CD4-positive, alpha-beta T cell treated with Interleukin-6 at 100 ng/mL for 8 hours (primary cell): ENCODE measurements at places on chromosomes 2 and 18.
A peak's percentile ranks its signal among the peaks of the same experiment; 100 is the strongest.

- DNase-seq = peak; percentile 59
Measured at GRCh38 chr2:6880200-6880733, 2.7 kb downstream of the RSAD2 start.

DNA sequence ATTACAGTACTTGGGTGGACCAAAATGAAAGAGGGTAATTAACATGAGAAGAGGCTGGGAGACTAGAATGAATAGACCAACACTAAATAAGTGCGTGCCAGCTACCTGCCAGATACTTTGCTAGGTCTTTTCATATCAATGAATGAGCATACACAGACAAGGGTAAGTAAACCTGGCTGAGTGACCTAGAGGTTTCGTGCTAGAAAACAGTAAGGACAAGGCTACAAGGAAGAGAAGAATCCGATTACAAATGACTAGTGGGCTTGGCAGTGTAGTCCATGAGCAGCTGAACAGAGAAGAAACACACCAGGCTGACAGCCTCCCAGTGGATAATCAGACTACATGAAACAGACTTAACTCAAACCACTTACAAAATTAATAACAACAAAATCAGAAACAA lies 64.6 kb downstream of the THADA start:
- no peak for DNase-seq

- DNase-seq = no peak
Measured at GRCh38 chr2:238136820-238137537, 1.5 kb upstream of the KLHL30 start.

DNA sequence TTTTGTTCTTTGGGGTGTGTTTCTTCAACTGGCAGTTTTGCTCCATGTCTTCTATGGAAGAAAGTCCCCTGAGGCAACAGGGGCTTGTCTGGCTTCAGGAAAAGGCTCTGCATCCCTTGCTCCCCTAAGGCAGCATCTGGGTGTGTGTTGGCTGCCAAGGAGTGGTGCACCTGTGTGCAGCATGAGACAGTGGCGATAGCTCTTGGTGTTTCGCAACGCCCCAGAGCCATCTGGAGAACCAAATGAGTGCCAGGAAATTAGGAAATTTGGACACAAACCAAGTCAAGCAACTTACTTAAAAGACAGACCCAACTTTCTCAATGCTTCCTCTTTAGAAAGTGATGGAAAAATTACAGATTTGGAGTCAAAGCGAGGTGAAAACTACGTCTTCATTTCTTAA lies 1044.4 kb upstream of the CNTNAP5 start:
- no peak for DNase-seq

- DNase-seq = no peak
Measured at GRCh38 chr2:182864949-182865570, 1.4 kb downstream of the FRZB start.

DNA sequence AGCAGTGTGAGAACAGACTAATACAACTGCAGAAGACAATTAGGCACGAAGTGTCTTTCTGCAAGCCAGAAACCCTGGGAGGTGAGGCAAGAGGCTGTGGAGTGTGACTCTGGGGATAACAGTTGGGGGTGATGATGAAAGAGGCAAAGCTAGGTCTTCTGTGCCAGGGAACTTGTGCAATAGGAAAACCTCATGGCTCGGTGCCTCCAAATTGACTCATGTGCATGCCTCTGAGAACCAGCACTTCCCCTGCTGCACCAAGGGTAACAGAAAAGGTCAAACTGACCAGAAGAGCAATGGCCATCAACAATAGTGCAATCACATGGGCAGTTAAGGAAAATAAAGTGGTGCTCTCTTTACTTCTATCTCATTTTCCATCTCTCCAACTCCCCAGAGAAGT lies 136.4 kb downstream of the SCG2 start:
- DNase-seq = no peak

DNA sequence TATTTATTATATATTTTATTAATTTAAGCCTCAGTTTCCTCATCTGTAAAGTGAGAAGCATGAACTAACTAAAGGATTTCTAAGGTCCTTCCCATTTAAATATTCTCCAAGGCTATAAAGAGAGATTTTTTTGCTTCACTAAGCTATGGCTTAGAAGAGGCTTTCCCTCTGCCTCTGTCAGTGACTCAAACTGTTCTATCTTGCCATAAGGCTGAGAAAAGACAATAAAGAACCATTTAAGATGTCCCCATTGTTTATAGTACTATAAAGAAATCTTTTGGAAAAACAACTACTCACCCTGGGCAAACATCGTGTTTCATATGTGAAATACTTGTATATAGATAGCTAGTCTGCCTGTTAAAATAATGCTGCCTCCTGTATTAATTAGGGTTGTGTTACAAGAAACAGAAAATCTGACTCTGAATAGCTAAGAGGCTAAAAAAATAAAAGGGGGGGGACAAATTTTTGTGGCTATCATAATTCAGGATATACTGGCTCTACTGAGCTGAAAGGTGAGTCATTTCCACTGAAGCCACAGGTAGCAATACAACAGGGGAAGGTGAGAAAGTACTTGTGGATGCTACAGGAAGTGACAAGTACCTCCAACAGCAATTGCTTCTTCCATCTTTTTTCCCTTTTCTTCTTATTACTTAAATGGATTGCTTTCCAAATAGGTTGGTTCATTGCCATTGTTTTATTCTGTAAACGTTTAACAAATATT lies 25.4 kb downstream of the EPHA4 start:
- DNase-seq = peak; percentile 28

- DNase-seq = no peak
Measured at GRCh38 chr2:110732422-110733413, at the start of gene ACOXL. TSS of gene ACOXL (plus strand) at chr2:110732573. CDS start at chr2:110768390, 35,817 bp downstream.

- DNase-seq = no peak
Measured at GRCh38 chr2:120599072-120599471, 136.6 kb upstream of the GLI2 start.

- DNase-seq = no peak
Measured at GRCh38 chr2:208643145-208643544, 236.6 kb downstream of the PTH2R start.

- DNase-seq = no peak
Measured at GRCh38 chr2:86235196-86235980, 36.1 kb downstream of the MRPL35 start.

DNA sequence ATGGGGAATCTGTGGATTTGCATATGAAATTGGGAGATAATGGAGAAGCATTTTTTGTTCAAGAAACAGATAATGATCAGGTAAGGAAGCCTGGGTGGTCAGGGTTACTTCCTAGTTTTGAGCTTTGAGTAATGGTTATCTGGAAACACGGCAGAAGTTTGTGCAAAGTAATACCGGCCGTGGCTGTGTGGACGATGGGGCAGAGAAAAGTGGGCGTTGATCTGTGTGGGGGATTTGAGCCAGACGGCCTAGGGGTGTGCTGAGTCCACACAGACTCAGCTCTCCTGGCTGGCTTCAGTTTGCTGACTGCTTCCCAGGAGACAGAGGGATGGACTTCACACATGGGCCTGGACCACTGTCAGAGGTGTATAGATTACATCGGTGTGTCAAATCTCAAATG lies 21.3 kb downstream of the LPIN1 start:
- DNase-seq = no peak

- DNase-seq = no peak
Measured at GRCh38 chr2:105391058-105391627, 7.7 kb downstream of the FHL2 start.

DNA sequence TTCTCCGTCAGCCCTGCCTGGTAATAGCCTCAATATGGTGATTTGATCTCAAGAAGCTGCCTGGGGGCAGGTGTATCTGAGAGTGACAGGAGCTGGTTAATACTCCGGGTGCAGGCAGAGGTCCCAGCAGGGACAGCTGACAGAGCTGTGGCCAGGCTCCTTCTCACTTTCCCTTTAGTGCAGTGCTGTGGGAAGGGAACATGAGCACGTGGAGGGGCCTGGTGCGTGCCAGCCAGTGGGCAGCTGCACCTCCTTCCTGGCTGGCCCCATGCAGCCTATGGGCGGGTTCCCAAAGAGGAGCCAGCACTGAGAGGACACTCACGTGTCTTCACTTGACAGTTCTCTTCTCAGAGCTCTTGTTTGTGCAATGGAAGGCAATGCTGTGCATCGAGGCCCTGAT lies 9.1 kb downstream of the CNNM4 start:
- DNase-seq = no peak

GRCh38 chr2:175624785-175625184 lies 377.3 kb downstream of the LNPK start:
- DNase-seq = no peak

DNA sequence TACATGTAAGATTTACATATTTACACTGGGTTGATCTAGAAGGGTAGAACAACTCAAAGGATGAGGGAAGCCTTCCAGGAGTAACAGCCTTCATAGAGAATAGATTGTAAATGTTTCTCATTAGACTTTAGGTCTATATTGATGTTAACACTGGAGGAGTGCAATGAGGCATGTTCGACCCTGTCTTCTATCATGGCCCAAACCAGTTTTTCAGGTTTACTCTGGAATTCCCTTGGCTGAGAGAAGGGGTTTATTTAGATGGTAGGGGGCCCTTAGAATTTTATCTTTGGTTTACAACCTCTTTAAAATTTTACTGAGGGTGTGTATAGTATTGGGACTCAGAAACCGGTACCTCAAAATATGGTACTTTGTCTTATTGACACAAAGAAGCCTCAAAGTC lies 634.9 kb upstream of the PIK3C3 start:
- DNase-seq = no peak

DNA sequence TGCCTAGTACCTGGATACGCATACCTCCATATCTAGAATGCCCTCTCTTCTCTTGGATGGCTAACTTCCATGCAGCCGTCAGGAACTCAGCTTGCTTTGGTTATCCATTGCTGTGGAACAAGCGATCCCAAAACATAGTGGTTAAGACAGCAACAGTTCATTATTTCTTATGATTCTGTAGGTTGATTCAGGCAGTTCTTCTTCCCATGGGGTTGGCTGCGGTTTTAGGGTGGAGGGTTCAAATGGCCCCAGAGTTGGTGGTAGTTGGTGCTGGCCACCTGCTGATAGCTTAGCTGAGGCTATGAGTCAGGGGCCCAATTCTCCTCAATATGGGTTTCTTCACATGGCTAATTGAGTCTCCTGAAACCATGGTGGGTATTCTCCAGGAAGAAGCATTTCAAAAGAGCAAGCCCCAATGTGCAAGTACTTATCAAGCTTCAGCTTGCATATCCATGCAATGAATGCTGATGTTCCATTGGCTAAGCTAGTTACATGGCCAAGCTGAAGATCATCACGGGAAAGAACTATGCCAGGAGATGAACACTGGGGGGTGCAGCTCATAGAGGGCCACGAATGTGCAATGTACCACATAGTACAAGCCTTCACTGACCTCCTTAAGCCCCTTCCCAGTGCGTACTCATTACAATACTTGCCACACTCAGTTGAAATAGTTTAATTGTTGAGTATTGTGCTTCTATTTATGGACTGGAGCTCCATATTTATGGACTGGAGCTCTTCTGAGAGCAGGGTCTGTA lies 10.0 kb upstream of the RHOB start:
- no peak for DNase-seq

- no peak for DNase-seq
Measured at GRCh38 chr2:217366266-217366895, 506.5 kb upstream of the TNP1 start.

- no peak for DNase-seq
Measured at GRCh38 chr2:8761529-8762164, 75.8 kb downstream of the KIDINS220 start.

- no peak for DNase-seq
Measured at GRCh38 chr2:37873229-37873628, 51.9 kb upstream of the RMDN2 start.

- no peak for DNase-seq
Measured at GRCh38 chr2:238259061-238260020, 19.5 kb upstream of the HES6 start.

DNA sequence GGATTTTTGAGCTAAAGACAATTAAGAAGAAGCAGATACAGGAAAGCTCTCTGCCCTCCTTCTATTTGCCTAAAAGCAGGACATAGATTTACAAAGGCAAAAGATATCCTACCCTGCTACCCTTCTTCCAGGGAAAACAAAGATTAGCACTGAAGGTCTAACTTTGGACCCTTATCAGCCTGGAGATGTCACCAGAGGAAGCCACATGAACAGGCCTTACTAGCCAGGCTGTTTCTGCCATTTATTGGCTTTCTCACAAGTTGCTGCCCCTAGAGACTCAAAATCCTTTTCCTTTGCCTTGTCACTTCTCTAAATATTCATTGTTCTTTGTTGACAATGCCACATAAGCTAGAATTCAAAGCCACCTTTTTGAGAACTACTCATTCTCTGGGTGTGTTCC lies 147.3 kb downstream of the B3GNT2 start:
- DNase-seq = no peak

DNA sequence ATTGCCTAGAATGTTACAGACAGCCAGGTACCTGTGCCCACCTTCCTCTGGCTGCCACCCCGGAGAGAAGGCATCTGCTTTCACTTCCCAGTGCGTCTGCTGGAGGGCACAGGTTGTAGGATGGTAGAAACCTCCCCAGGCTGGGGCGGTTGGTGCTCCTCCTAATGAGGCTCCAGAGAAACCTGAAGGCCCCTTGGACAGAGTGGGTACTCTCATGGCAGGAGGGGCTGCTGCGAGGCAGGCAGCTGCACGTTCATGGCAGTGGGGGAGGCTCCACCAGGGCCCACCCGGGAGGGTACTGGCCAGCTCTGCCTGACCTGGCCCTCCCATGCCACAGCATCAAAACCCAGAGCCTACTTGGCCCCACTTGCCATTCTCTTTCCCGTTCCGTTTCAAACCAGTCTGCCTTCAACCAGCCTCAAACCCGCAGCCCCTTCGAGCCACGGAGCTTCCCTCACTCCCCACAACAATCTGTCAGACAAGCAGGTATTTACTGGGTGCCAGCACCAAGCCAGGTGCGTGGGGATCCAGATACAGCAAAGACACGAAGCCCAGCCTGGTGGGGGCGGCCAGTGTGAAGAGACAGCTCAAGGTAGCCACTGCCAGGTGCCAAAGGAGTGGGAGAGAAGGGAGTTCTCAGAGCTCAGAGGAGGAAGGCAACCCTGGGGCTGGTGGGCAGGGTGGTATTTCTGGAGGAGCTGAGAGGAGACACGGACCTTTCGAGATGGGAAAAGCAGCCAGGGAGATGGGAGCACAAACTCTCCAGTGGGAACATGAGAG lies 229.6 kb downstream of the LOXHD1 start:
- no peak for DNase-seq

GRCh38 chr2:209942426-209942825 lies 60.0 kb upstream of the RPE start:
- DNase-seq = no peak

GRCh38 chr2:819121-819520 lies 131.5 kb upstream of the SNTG2 start:
- no peak for DNase-seq
